ENCODE measurements at places on chromosomes 2 and 18. TPM values are rescaled to one million over a fixed set of nuclear protein-coding genes. Genes with fewer than 3 reads are reported as not detected.

SERPINB13 gene
- not detected for total RNA-seq

- DNase-seq: no peak
Measured at GRCh38 chr2:169775765-169776164, 22.9 kb upstream of the SSB start.

CAPN14 gene
- 0.27 TPM for total RNA-seq

DNA sequence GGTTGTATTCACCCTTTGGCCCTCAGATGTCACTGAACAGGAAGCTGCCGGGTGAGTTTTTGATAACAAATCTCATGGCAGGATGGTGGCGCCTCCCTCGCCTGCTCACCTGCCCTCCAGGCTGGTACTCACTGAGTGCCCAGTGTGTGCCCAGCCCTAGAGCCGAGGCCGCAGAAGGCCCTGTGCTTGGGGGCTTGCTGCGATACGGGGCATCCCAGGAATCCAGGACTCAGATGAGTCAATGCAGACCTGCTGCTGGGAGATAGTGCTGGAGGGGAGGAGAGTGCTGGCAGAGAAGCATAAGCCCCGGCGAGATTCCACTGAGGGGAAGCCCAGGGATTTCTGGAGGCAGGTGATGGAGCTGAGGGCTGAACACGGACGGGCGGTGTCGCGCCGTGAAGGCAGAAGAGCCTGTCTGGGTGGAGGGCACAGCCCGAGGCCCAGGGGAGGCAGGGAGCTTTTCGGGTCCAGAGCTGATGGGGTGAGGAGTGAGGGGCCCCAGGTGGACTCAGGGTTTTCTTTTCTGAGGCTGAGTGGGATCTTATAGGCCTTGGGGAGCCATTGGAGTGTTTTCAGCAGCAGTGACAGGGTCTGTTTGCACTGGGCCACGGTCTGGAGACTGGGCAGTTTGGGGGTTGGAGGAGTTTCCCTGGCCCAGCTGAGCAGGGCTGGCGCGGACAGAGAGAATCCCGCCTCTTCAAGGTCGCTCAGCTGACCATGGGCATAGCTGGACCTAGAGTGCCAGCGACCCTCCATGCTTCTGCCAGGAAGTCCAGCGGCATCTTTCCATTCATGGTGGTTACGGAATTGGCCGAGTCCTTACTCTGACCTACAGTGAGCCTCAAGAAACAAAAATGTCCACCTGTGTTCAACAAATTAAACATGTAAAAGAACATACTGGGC, 35.5 kb downstream of the LDLRAD4 start:
- DNase-seq: no peak
